ENCODE measurements at places on chromosomes 4 and X.

GRCh38 chr4:24105327-24106038 is 215.6 kb upstream of the PPARGC1A start:
- no peak for DNase-seq

- DNase-seq, result no peak
These were observed 96.1 kb downstream of the PRDM5 start for GRCh38 chr4:120826449-120826848.

- DNase-seq, result no peak
These were observed 334.1 kb downstream of the PCDH7 start for GRCh38 chr4:31054295-31054694.

- no peak for DNase-seq
These were observed 55.4 kb upstream of the ESX1 start for GRCh38 chrX:104310090-104310489.

- no peak for DNase-seq
These were observed 156.7 kb downstream of the ATP10D start for GRCh38 chr4:47641755-47642154.

DNA sequence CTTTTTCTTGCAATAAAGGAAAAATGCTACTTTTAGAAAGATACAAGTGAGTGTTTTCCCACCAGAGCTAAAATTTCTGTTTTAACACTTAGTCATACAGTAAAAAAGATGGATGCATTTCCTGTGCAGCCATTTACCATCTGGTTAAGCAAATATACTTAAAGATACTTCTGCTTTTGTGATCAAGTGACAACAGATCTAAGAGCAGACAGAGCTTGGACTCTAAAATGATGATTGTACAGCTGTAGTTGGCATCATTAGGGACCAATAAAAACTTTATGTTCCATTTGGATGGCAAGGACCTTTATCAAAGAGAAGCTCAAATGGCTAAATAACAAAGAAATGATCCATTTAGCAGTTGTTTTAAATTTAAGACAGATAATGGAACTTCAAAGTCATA is 270.8 kb downstream of the FSTL5 start:
- no peak for DNase-seq

DNA sequence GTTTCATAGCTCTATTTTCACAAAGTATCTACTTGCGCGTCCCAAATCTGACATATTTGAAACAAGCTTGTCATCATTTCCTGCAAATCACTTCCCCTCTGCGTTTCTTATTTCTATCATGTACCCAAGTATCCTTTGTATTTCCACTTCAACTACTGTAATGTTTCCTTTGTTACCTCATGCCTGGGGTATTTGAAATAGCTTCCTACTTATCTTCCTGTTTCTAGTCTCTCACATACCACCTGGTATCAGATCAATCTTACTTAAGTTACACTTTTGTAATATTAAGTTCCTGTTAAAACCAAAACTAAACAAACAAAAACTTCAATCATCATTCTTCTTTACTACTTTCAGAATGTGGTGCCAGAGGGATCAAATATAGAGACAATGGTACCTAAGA is 93.6 kb upstream of the SMAD1 start:
- DNase-seq, result no peak

GRCh38 chrX:127207326-127207725 is 387.8 kb downstream of the PRR32 start:
- no peak for DNase-seq

- peak; percentile 40 for DNase-seq
These were observed 765 bp downstream of the ENOPH1 start for GRCh38 chr4:82430964-82431745.

DNA sequence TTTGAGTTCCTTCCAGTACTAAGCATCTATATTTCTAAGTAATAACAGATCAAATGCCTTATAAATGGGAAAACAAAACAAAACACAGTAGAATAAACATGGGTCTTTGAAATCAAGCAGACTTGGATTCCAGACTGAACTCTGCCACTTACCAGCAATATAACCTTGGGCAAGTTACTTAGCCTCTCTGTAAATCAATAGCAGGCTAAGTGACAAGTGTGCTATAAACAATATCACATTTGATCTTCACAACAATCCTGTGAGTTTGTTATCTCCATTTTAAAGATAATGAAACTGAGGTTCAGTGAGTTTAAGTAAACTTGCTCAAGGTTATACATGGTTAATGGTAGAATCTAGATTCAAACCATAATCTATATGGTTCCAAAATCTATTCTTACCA is 165.8 kb downstream of the GPC3 start:
- no peak for DNase-seq

Measured in activated T-cell treated with anti-CD3 and anti-CD28 coated beads, Interleukin-2, amount 50 U/mL, for 4 hours (primary cell).